ENCODE measurements at places on chromosomes 3 and 15.

- DNase-seq = peak; percentile 99
Observed at GRCh38 chr15:82540055-82540983, at the start of gene RPS17. Gene RPS17, minus strand, starts transcription at chr15:82540457. Its CDS starts 29 bp downstream, at chr15:82540428.

DNA sequence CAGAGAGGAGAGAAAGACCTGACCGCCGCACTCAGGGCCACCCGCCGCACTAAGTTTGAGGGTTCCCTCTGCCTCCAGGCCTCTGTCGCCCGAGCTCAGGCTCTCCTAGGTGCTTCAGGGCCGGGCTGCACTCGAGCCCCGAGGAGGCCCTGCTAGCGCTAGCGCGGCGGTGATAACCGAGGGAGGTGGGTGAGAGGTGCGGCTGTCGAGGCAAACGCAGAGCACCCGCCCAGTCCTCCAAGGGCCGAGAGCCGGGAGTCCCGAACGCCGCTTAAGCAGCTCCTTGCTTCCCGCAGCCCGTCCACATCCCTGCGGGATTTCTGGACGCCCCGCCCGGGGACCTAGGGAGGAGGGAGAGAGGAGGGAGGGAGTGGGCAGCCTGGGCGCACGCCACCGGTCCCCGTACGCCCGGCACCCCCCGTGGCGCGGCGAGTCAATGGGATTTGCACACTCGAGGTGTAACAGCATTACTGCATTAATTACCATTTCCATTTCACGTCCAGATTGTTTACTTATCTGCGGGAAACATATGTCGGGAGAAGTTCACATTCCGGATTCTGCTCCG is 6.8 kb downstream of the SOX14 start:
- DNase-seq = no peak

DNA sequence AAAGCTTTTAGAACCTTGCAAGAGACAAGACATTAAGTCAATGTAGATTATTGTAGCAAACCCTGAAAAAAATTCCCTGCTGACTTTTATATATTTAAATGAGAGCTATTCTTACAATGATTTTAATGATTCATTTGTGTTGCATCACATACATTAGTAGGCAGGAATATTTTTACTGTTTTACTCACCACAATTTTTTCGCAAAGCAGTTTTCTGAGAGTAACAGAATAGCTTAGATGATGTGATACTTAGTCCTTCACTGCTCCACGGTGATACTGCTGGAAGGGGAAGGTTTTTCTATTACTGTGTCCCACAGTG is 43.9 kb upstream of the CLRN1 start:
- DNase-seq = no peak

DNA sequence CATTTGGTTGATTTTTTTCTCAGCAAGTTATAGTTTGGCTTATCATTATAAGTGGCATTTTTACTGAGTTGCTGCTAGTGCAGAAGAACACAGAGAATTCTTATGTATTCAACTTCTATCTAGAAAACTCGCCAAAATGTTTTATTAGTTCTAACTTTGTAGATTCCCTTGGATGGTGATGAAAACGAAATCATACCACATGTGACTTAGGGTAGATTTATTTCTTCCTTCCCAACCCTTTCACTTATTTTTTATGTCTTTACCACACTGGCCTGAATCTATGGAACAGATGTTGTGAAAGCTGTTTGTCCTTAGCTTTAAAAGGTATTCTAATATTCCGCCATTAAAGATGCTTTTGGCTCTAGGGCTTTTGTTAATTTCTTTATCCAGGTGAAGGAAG is 503.3 kb upstream of the CFAP20DC start:
- DNase-seq = no peak

- DNase-seq = no peak
Observed at GRCh38 chr15:100140527-100141308, 201.1 kb downstream of the ADAMTS17 start.

GRCh38 chr15:81911022-81911971 is 134.5 kb downstream of the MEX3B start:
- no peak for DNase-seq

DNA sequence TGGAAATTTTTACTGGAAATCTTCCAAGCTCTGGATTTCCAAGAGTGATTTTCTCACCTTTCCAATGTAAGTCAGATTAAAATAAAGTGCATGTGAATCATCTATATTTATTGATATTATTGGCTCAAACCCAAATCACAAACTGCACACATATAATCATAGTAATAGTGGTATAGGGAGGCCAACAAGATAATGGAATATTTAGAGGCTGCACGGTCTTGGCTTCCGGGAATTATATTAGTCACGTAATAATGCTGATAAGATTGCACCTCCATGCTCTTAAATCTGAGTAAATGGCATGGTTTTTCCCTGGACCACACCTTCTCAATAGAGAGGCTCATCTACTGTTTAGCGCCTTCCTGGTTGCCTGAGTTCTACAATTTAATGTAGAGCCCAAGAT is 567.1 kb upstream of the NR2F2 start:
- no peak for DNase-seq

DNA sequence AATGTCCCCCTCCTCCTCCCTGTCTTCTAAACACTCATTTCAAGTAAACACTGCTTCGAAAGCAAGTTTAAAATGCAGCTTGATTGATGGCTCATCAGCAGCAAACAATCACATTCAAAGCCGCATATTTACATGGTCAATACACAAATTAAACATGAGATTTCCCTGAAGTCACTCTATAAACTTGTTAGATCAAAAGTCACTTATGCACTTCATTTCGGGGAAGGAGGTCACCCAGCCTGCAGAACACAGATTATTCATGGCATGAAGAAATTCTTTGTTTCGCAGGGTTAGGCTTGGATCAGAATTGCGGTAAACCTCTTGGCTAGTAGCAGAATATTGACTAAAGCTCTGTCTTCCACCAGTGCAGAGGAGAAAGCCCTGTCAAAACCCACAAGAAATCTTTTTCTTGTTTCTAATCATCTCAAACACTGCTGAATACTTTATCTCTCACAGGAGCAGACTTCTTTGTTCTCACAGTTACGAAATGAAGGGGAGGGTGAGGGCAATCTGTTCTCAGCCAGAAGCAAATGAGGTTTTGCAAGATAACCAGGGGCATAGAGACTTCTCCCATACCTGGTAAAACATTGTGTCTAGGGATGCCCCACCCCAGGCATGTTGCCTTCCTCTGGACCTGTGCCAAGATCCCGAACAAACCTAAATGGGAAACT is 133.3 kb upstream of the CHL1 start:
- no peak for DNase-seq

- DNase-seq = no peak
Observed at GRCh38 chr3:7546253-7546652, 685.3 kb downstream of the GRM7 start.

DNA sequence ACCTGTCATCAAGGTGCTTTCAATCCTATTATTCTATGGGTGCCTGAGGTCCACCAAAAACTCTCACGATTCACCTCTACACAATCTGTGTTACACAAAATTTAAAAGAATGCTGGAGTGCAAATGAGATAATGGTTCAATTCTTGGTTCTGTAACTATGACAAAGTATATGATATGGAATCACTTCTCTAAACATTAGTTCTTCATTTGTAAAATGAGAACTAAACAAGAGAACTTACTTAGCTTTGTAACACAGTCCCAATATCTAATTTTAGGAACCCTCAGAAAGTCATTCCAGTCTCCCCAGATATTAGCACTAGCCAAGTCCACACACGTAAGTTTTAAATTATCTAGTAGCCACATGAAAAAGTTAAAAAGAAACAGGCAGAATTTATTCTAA is 111.5 kb downstream of the TBL1XR1 start:
- no peak for DNase-seq
